ENCODE measurements at places on chromosomes 1 and 21. TPM values are rescaled to one million over a fixed set of nuclear protein-coding genes. Genes with fewer than 3 reads are reported as not detected.

CRYAA gene
- not detected for total RNA-seq

LYPD8 gene
- total RNA-seq: not detected

ACOT11 gene
- total RNA-seq: 19.7 TPM

PPFIA4 gene
- total RNA-seq: 11.5 TPM

ADAM15 gene
- 29.9 TPM for total RNA-seq

KIAA1614 gene
- total RNA-seq: 9.8 TPM

SPRR2G gene
- total RNA-seq: not detected

AMY1A gene
- not detected for total RNA-seq

EFCAB7 gene
- total RNA-seq: 22.5 TPM

SPRR2D gene
- total RNA-seq: not detected

MNDA gene
- total RNA-seq: 38.1 TPM

ZRANB2 gene
- total RNA-seq: 117 TPM

SYT11 gene
- total RNA-seq: 384 TPM

C1orf210 gene
- not detected for total RNA-seq

RHCE gene
- 1.8 TPM for total RNA-seq

FCRL4 gene
- not detected for total RNA-seq

TEX38 gene
- total RNA-seq: not detected
